Adrenal gland (tissue), 19 donors: ENCODE measurements at places on chromosomes 6 and 20. TPM values are rescaled to one million over a fixed set of nuclear protein-coding genes. Genes with fewer than 3 reads are reported as not detected.

Gene BEND6
- total RNA-seq: 1.2 TPM

Gene DEFB113
- not detected for total RNA-seq

Gene KCNB1
- total RNA-seq: 1.9 TPM

Gene STMND1
- not detected for total RNA-seq

Gene C6orf58
- not detected for total RNA-seq

Gene CALHM4
- not detected for total RNA-seq

Gene RCAN2
- total RNA-seq: 5.8 TPM

Gene ZNF334
- 1.0 TPM for total RNA-seq

Gene CRISP3
- total RNA-seq: not detected

GRCh38 chr20:8670893-8671215 lies 398.0 kb upstream of the PLCB4 start:
- no peaks in the 10 kb centered on the region for H3K36me3 ChIP-seq
- no peaks in the 10 kb centered on the region for H3K27me3 ChIP-seq
- H3K4me3 ChIP-seq: no peak overlapping the region

DNA sequence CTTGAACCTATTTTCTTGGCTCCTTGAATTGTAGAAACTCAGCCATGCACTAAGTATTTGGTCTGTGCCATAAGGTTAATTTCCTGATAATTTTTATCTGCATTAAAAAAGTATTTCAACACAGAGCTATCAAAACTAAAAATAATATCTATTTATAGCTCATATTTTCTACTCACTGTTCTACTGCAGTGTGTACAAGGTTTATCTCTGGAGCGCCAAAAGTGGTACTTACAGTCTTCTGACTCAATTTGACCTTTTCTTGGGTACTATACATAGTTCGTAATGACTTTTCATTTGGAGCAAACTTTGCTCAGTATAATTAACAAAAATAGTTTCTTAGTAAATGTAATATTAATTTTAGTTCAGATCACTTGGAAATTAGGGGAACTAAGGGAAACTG lies 69.2 kb downstream of the IRAK1BP1 start:
- H3K27ac ChIP-seq: no peak overlapping the region
- no peak overlapping the region for H3K4me3 ChIP-seq
- H3K27me3 ChIP-seq: no peaks in the 10 kb centered on the region
- H3K36me3 ChIP-seq: peaks cover 8% of the 10 kb centered on the region

- no peak overlapping the region for H3K4me3 ChIP-seq
- H3K4me1 ChIP-seq: peaks cover 48% of the 10 kb centered on the region
- DNase-seq: peak; percentile 81
- H3K27me3 ChIP-seq: no peaks in the 10 kb centered on the region
- peak overlapping the region; percentile 79 for H3K27ac ChIP-seq
These were observed 25.4 kb downstream of the ZMYND8 start for GRCh38 chr20:47330933-47331708.

- H3K27ac ChIP-seq: no peak overlapping the region
- DNase-seq: no peak
- H3K27me3 ChIP-seq: no peaks in the 10 kb centered on the region
- H3K4me3 ChIP-seq: no peak overlapping the region
- H3K36me3 ChIP-seq: no peaks in the 10 kb centered on the region
These were observed 54.1 kb upstream of the SASH1 start for GRCh38 chr6:148288541-148288940.

GRCh38 chr6:4672772-4673171 lies 103.4 kb upstream of the CDYL start:
- no peaks in the 10 kb centered on the region for H3K27me3 ChIP-seq
- DNase-seq: no peak
- no peaks in the 10 kb centered on the region for H3K4me1 ChIP-seq

GRCh38 chr6:150907383-150907782 lies 41.9 kb downstream of the MTHFD1L start:
- no peaks in the 10 kb centered on the region for H3K36me3 ChIP-seq
- no peaks in the 10 kb centered on the region for H3K4me1 ChIP-seq
- no peaks in the 10 kb centered on the region for H3K27me3 ChIP-seq
- H3K4me3 ChIP-seq: no peak overlapping the region
- no peak for DNase-seq
- H3K27ac ChIP-seq: no peak overlapping the region

GRCh38 chr6:38705924-38706323 lies 3.0 kb upstream of the GLO1 start:
- no peak for DNase-seq
- H3K4me1 ChIP-seq: no peaks in the 10 kb centered on the region
- H3K36me3 ChIP-seq: no peaks in the 10 kb centered on the region

DNA sequence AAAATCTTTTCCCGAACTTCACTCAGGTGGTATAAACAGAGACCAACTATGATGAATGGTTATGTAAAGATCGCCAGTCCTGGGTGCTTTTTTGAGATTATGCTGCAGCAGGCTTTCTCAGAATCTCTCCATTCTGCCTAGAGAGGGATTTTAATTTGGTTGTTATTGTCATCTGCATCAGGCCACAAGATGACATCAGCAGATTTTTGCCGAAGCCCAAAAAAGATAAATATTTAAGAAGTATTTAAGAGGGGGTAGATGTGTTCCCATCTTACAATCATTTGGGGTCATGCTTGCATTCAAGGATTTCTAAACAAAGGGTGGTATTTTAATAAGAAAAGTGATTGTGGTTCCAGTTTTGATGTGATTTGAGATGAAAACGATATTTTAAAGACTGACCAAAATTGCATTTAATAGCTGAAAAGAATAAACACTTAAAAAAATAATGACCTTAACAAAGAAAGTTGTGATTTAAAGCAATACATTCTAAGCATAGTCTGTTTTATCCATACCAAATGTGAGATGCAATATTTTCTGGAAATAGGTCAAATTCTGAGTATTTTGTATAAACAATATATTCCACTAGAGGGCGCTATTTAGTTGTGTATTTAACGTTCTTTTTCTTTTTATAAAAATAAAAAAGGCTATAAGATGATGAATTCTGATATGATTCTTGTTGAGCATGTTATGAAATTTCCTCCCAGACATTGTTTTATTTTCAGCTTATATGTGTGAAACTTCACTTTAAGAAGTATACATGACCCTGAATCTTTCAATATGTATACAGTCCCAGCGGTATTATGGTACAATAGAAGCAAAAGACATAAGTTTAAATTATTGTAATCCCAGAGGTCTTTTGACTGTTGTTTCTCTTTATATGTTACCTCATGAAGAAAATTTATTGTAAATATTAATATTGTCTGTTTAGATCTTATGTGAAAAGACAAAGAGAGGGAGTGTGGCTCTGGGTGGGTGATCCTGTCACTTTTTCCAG lies 51.0 kb upstream of the ZFP64 start:
- H3K4me1 ChIP-seq: no peaks in the 10 kb centered on the region
- no peak overlapping the region for H3K27ac ChIP-seq
- no peak for DNase-seq
- no peaks in the 10 kb centered on the region for H3K36me3 ChIP-seq

DNA sequence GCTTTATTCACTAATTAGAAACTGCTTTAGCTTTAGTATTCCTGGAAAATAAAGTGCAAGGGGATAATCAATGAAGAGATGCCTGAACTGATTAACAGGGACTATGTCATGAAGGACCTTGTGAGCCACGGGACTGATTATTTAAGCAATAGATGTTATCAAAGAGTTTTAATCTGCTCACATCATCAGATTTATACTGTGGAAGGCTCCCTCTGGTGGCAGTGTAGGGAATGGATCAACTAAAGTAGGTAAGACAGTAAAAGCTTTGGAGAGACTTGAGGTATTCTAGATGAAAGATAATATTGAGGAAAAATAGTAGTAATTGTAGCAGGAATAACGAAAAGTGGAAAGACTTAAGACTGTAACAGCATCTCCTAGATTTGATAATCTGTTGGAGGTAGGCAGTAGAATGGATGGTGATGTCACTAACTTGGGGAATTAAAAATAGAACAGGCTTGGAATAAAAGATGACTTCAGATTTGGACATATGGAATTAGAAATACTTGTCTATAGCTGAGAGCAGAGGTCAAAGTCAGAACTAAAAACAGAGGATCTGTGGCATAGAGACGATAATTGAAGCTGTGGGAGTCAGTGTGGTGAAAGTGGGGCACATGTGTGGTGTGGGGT lies 80.3 kb upstream of the HTR1E start:
- H3K27me3 ChIP-seq: no peaks in the 10 kb centered on the region
- H3K4me1 ChIP-seq: no peaks in the 10 kb centered on the region
- no peaks in the 10 kb centered on the region for H3K36me3 ChIP-seq
- DNase-seq: peak; percentile 34

- H3K4me1 ChIP-seq: no peaks in the 10 kb centered on the region
- no peak overlapping the region for H3K27ac ChIP-seq
- DNase-seq: no peak
- no peak overlapping the region for H3K4me3 ChIP-seq
These were observed 119.9 kb downstream of the RNF144B start for GRCh38 chr6:18507018-18507415.

- H3K4me3 ChIP-seq: no peak overlapping the region
- H3K4me1 ChIP-seq: peaks cover 5% of the 10 kb centered on the region
- H3K27ac ChIP-seq: no peak overlapping the region
- no peaks in the 10 kb centered on the region for H3K27me3 ChIP-seq
- DNase-seq: no peak
These were observed 23.0 kb downstream of the SLCO4A1 start for GRCh38 chr20:62665153-62665754.

DNA sequence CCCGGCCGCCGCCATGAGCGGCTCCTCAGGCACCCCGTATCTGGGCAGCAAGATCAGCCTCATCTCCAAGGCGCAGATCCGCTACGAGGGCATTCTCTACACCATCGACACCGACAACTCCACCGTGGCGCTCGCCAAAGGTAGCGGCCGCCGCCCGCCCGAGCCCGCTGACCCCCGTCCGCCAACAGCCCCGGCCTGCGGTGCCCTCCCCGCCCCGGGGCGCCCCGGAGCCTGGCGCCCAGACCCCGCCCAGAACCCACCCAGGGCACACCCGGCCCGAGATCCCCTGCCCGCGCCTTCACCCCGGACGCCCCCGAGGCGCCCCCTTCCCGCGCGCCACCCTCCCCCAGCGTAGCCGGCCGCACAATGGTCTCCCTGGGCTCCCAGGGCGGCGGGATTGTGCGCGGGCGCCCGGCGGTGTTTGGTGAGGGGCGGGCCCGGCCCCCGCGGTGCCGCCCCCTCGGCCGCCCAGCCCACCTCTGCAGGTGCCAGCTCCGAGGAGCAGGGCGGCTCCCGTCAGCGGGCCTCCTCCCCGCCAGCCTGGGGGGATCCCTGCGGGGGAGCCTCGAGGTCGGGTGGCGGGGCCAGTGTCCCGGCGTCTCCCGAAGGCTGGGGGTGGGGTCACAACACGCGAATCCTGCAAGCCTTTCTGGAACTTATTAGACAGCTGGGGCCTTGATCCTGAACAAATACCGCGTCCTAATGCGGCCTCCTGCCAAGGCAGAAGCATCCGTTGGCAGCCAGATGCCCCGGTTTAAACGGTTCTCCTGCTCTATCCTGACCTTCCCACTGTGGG lies 577 bp downstream of the LSM14B start:
- peak overlapping the region; percentile 44 for H3K4me3 ChIP-seq
- peak; percentile 84 for DNase-seq
- H3K27me3 ChIP-seq: no peaks in the 10 kb centered on the region

DNA sequence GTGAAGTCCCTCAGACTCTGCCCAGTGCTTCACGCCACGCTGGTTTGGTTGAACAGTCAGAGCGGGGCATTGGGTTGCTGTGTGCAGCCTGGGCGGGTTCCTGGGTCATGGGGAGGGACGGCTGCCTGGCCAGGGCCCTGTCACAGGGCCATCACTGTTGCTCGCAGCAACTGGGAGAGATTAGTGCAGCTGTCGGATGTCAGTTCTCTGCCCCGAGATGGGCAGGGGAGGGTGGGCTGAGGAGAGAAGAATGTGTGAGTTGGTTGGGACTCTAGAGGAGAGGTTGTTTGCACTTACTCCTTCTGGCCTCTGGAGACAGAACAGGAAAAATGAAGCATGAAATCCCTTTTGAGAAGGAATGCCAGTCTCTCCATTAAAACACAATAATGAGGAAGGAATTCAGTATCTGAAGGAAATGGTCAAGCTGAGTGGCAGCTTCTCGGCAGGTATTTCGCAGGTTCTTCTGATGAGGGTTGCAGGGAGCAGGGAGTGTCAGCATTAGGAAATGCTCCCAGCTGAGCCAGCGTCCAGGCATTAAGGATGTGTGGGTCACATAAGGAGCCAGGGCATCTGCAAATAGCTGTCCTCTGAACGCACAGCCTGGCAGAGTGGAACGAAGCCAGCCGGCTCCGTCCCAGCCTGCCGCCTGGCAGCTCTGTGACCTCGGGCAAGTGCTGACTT lies 95.9 kb downstream of the SSR1 start:
- H3K36me3 ChIP-seq: peaks cover 31% of the 10 kb centered on the region
- peak overlapping the region; percentile 79 for H3K27ac ChIP-seq
- no peaks in the 10 kb centered on the region for H3K27me3 ChIP-seq
- DNase-seq: peak; percentile 49
- peaks cover 64% of the 10 kb centered on the region for H3K4me1 ChIP-seq

DNA sequence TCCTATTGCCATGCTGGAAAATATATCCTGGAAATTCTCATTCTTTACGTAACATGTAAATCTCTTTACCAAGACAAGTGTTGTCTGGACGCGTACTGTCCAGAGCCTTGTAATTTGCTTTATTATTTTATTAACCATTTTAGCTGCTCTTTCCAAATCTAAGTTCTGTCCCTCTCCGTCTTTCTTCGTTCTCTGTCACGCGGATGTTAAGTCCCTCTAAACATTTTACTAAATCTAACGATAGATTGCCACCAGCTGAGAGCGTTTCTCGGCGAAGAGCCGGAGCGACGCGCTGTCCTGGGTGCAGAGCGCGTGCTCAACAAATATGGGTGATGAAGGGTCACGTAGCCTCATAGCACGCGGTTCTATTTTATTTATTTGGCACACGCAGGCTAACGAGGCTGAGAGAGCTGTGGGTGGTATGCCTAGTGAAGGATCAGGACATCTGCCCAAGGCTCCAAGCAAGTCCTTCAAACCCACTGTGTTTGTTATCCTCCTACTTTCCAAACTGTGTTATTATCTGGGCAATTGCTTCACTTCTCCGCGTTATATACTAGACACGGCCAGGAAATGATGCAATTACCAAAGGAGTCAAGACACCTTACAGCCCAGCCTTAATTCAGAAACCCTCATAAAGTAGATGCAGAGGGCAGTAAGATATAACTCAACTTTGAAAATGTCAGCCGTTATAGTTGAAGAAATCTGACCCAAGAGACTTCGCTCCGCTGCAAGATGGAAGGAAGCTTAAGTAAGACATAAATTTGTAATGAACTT lies 10.0 kb upstream of the NCOA7 start:
- H3K27me3 ChIP-seq: no peaks in the 10 kb centered on the region
- peaks cover 9% of the 10 kb centered on the region for H3K4me1 ChIP-seq
- H3K27ac ChIP-seq: peak overlapping the region; percentile 94
- peak; percentile 59 for DNase-seq

- H3K27ac ChIP-seq: peak overlapping the region; percentile 41
- H3K4me3 ChIP-seq: no peak overlapping the region
- H3K27me3 ChIP-seq: no peaks in the 10 kb centered on the region
- DNase-seq: peak; percentile 43
- peaks cover 4% of the 10 kb centered on the region for H3K4me1 ChIP-seq
- H3K36me3 ChIP-seq: no peaks in the 10 kb centered on the region
These were observed 71.2 kb downstream of the LY86 start for GRCh38 chr6:6659600-6660327.

GRCh38 chr6:80641591-80641990 lies 535.1 kb downstream of the BCKDHB start:
- H3K4me3 ChIP-seq: no peak overlapping the region
- no peaks in the 10 kb centered on the region for H3K4me1 ChIP-seq
- no peaks in the 10 kb centered on the region for H3K36me3 ChIP-seq
